ENCODE measurements at places on chromosomes 6 and 20.
A peak's percentile ranks its signal among the peaks of the same experiment; 100 is the strongest.

DNA sequence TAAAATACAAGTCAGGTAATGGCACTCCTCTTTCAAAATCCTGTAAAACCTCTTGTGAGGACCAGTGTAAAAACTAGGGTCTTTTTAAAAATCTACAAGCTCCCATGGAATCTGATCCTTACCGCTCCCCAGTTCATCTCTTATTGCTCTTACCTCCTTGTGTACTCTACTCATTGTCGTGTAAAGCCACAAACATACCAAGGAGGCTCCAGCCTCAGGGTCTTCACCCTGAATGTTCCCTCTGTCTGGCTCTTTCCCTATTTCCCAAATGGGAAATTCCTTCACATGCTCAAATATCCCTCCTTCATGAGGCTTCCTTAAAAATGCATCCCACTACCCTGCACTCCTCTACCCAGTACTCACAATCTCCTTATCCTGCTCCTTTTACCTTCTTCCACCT lies 67.1 kb downstream of the TASP1 start:
- DNase-seq, result peak; percentile 8

GRCh38 chr20:58688840-58689239 lies 3.8 kb upstream of the NPEPL1 start:
- DNase-seq, result no peak

DNA sequence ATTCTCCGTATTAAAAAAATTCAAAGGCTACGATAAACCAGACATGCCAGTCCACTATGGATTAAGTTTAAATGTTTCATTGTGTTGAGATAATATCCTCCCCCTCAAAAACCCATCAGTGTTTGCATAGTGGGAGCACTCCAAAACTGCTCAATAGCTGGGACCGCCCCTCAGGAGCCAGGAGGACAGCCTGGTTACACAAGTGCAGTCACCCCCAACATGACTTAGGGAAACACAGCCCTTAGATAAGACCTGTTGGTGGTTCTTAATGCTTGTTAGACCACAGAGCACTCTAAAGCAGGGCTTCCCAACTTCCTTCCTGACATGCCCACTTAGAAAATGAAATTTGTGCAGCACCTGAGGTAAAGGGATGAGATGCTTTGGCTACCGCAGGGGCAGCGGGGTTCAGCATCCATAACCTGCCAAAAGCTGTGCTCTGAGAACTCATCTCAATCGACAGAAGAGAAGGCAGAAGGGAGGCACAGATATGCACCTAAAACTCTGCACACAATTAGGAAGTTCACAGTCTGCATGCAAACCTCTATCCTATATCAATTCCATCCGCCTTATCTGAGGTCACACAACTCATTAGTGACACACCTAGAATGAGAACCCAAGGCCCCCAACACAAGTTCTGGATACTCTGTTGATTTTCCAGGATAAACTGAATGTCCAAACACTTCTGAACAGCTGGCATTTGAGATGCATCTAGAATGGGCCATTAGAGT lies 74.3 kb downstream of the RALGAPA2 start:
- DNase-seq, result no peak

DNA sequence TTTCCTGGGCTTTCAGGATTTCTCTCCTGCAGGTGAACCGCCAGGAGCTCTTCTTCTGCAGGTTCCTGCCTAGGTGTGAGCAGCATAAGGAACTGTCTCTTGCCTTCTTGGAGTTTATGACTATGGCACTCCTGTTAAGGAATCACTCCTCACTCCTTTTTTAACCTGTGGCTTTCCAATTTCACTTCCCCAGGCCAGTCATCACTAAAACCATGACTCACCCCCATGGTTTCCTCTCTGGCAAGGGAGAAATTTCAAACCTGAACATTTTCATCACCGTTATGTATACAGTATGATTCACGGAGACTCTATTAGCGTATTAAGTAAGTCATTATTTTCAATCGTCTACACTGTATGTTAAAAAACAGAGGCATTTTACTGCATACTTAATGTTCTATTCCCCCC lies 78.2 kb upstream of the ARID1B start:
- no peak for DNase-seq

GRCh38 chr6:129536271-129536670 lies 173.7 kb downstream of the ARHGAP18 start:
- DNase-seq, result no peak

GRCh38 chr6:133241086-133241900 lies at the start of gene EYA4:
TSS of gene EYA4 (plus strand) at chr6:133241357. CDS start at chr6:133274781, 33,424 bp downstream.
- peak; percentile 45 for DNase-seq

- DNase-seq, result no peak
Observed at GRCh38 chr6:45431317-45432065, 53.8 kb upstream of the SUPT3H start.

DNA sequence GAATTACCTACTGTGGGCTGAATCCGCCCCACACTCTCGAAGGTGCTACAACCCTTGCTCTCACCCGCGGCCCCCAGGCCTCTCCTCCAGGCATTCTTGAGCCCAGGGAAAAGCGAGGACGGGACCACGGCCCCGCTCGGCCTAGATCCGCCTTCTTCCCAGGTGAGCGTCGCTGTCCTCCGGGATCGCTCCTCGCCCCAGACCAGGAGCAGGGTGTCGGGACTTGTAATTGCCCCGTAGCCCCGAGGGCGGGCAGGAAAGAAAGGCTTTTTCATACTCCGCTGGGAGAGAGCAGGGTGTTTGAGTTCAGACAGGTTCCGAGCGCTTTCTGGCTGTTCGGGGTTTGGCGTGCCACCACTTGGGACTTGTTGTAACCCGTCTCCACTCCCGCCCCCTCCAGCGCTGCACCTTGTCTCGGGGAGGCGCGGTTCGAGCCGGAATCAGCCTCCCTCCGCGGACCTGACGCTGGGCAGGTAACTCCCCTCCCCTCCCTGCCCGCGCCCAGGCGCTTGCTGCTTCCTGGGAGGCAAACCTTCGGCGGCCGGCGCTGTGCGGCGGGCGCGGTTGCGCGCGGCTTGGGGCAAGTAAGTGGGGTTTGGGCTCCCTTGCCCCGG lies at the start of gene FAM83B:
FAM83B (plus strand) TSS at position 529 of the 614 bp plus-strand sequence. CDS start 23,476 bp downstream, outside the sequence.
- peak; percentile 84 for DNase-seq

- peak; percentile 95 for DNase-seq
Observed at GRCh38 chr6:73579851-73580246, 59.0 kb upstream of the EEF1A1 start.

- DNase-seq, result no peak
Observed at GRCh38 chr6:39075807-39076622, 27.4 kb downstream of the GLP1R start.

DNA sequence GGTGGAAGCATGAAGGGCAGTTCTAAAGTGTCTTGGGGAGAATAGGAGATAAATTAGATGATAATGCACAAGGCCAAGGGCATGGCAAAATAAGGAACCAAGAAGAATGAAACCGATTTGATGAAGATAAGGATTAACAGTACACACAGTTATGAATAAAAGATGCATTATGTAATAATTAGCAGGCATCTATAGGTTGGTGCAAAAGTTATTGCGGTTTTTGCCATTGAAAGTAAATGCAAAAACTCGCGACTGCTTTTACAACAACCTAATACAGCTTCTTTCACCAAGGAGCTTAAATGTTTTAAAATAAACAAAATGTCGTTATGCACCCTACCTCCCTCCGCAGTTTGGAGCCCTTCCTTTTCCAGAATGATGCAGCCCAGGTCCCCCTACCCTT lies 29.0 kb downstream of the MAS1 start:
- no peak for DNase-seq

DNA sequence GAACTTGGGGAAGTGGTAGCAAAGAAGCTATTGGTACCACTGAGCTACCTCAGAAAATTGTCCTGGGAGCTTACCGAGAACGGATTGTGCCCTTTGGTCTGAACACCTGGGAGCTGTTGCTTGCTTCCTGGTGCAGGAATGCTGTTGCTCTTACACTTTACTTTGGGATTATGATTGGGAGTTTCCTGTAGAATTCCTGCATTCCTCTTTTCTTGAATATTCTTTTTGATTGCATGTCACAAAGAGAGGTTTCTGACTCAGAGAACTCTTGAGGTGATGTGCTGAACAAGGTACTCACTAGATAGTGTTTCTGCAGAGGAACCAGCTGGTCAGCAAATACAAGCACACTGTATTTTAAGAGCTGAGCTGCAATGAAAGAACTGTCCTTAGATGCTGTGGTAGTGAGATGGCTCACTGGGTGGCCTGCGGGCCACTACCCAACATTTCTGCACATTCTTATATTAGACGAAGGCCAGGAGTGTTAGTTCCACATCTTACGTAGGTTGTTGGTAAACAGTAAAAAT lies 35.0 kb downstream of the LRRC1 start:
- peak; percentile 57 for DNase-seq

DNA sequence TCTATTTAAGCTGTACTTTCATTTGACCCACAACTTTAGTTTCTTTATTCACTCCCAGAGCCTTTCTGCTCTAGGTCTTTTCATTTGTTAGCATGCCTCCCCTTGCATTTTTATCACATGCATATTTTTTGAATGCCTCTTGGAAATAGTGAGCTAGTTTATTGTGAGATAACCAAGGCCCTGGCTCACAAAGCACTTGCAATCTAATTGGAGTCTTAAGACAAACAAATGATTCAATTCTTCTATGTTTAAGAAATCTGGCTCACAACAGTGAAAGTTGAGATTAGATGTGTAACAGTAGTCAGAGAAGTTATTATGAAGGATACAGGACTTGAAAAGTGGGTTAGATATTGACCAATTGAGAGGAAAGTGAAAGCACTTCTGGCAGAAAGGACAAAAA lies 173.4 kb downstream of the MOXD1 start:
- DNase-seq, result no peak

GRCh38 chr6:138291849-138292181 lies 73.5 kb upstream of the PBOV1 start:
- no peak for DNase-seq

GRCh38 chr6:111444794-111445193 lies 38.2 kb downstream of the REV3L start:
- DNase-seq, result no peak

- DNase-seq, result no peak
Observed at GRCh38 chr6:168188369-168189199, 109.6 kb upstream of the FRMD1 start.

DNA sequence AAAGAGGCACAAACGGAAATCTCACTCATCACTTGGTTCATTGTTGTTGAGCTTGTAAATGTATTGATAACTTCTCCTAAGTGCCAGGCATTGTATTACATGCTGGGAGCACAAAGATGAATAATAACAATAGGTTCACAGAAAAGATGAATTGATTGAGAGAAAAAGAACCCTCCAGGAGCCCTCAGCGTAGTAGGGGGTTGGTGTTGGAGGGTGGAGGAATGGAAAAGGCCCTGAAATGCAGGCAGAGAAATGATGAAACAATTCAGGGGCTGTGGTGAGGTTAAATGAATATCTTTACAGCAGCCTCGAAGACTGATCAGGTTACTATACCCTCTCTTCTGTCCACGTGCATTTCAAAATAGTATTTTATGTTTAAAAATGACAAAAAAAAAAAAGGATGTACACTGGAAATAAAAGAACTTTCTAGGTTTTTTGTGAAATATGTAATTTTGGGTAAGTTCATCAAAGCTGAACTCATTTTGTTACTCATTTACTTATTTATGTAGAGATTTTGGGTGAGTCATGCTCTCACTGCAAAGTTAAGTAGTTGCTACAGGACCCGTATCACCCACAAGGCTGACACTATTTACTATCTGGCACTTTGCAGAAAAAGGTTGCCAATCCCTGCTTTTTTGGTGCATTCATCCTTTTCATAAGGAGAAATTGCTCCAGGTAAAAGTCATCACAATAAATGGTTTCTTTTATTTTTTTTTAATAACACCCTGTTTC lies 277.3 kb downstream of the ZNF217 start:
- DNase-seq, result peak; percentile 50

GRCh38 chr6:122736163-122736562 lies 43.4 kb upstream of the FABP7 start:
- no peak for DNase-seq

GRCh38 chr6:145015739-145016558 lies 719.4 kb downstream of the EPM2A start:
- peak; percentile 75 for DNase-seq

DNA sequence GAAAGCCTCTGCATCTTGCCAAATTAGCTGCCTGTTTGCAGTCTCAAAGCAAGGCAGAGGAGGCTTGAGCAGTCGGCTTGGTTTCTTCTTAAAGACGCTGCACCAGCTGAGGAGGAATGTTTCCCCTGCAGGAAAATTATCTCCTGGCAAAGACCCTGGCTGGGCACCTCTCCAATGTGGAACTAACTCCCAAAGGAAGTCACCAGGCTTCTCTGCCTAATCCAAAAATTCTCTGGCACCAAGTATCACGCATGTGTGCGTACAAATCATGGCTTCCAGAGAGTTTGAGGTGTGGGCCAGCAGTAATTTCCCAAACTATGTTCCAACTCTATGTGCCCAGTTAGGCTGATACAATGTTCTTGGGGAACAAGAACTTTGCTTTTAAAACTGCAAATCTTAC lies 176.2 kb downstream of the KIF16B start:
- no peak for DNase-seq

- no peak for DNase-seq
Observed at GRCh38 chr6:158408552-158409130, 96.4 kb downstream of the TULP4 start.

GRCh38 chr6:31403283-31404060 lies at the start of gene MICA:
TSS of gene MICA (plus strand) at chr6:31403595. CDS start at chr6:31403633, 38 bp downstream.
- DNase-seq, result peak; percentile 96

DNA sequence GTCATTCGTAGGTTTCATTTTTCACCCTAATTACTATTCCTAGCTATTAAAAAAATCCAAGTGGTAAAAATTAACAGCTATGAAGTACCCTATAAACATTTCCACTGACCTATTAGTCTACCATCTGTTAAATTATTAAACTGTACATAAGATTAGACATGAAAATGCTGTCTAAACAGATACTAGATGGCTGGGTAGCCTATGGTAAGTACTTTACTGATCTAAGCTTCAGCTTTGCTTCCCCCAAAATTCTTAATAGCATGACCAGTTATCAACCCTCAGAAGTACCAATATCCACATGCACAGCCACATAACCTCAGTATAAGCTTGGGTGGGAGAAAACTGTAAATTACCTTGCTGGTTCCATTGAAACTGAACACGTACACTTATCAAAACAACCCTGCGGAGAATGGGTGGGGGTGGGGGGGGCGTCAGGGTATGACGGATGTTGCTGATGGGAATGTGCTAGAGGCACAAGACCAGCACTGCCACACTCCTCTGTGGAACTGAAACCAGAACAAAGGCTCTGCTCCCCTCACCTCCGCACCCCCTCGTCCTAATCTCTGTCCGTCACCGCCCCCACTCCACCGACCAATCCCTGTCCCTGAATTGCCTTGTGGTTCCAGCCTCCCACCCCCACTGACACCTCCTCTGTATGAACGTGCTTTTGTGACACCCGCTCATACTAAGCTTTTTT lies 45.3 kb downstream of the B4GALT5 start:
- no peak for DNase-seq

GRCh38 chr6:85403331-85404015 lies 46.4 kb upstream of the NT5E start:
- peak; percentile 85 for DNase-seq

GRCh38 chr20:41175201-41175651 lies 37.9 kb downstream of the PLCG1 start:
- DNase-seq, result no peak

- DNase-seq, result peak; percentile 59
Observed at GRCh38 chr20:24990810-24991252, 1.7 kb downstream of the APMAP start.

- DNase-seq, result no peak
Observed at GRCh38 chr20:61561111-61561830, 309.2 kb downstream of the CDH4 start.
